ENCODE measurements at places on chromosomes 1 and 21.

GRCh38 chr1:205028390-205028789 is 14.6 kb upstream of the CNTN2 start:
- H3K27ac ChIP-seq, result no peak overlapping the region
- no peak overlapping the region for H3K4me3 ChIP-seq
- DNase-seq, result no peak
- peaks cover 9% of the 10 kb centered on the region for H3K27me3 ChIP-seq
- H3K36me3 ChIP-seq, result no peaks in the 10 kb centered on the region

GRCh38 chr1:230423261-230423660 is 2.9 kb downstream of the PGBD5 start:
- DNase-seq, result no peak
- peaks cover 12% of the 10 kb centered on the region for H3K4me1 ChIP-seq
- H3K27me3 ChIP-seq, result peaks cover 59% of the 10 kb centered on the region
- H3K27ac ChIP-seq, result no peak overlapping the region
- no peaks in the 10 kb centered on the region for H3K36me3 ChIP-seq
- H3K4me3 ChIP-seq, result no peak overlapping the region

GRCh38 chr1:56070601-56071000 is 508.8 kb downstream of the PLPP3 start:
- peaks cover 3% of the 10 kb centered on the region for H3K27me3 ChIP-seq
- H3K4me3 ChIP-seq, result no peak overlapping the region
- H3K4me1 ChIP-seq, result no peaks in the 10 kb centered on the region
- H3K27ac ChIP-seq, result no peak overlapping the region
- no peaks in the 10 kb centered on the region for H3K36me3 ChIP-seq

- H3K27me3 ChIP-seq, result no peaks in the 10 kb centered on the region
- peaks cover 7% of the 10 kb centered on the region for H3K4me1 ChIP-seq
- H3K4me3 ChIP-seq, result no peak overlapping the region
- no peak for DNase-seq
- H3K36me3 ChIP-seq, result peaks cover 20% of the 10 kb centered on the region
Observed at GRCh38 chr21:44765231-44766013, 36.2 kb downstream of the UBE2G2 start.

DNA sequence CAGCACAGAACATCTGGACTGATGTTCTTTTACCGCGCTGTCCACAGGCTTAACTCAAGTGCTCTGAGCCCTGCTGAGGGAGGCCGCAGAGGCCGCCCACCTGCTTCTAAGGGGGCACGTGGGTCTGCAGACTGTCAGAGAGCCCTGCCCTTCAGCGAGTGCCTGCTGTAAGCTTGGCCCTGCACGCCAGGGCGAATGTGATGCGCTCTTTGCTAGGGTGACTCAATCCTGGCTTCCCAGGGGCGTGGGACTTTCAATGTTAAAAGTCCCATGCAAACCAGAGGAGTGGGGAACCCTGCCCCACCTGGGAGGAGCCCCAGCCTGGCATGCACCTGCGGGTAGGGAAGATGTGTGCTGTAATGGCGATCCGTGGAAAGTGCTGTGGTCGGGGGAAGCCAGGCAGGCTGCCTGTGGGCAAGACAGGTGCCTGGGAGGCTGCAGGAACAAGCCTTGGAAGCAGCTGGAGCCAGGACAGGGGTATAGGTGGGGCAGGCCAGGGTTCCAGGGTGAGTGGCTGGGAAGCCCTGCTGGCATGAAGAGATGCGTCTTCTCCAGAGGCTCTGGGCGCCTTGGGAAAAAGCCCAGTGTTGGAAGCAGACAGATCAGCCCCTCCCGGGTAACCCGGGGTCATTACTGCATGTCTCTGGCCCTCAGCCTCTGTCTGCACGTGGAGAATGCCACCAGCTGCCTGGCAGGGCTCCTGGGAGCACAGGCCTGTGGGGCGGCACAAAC is 594 bp upstream of the PANK4 start:
- peaks cover 45% of the 10 kb centered on the region for H3K4me1 ChIP-seq
- peaks cover 12% of the 10 kb centered on the region for H3K36me3 ChIP-seq
- peak overlapping the region; percentile 46 for H3K4me3 ChIP-seq
- no peak for DNase-seq
- H3K27ac ChIP-seq, result peak overlapping the region; percentile 46

DNA sequence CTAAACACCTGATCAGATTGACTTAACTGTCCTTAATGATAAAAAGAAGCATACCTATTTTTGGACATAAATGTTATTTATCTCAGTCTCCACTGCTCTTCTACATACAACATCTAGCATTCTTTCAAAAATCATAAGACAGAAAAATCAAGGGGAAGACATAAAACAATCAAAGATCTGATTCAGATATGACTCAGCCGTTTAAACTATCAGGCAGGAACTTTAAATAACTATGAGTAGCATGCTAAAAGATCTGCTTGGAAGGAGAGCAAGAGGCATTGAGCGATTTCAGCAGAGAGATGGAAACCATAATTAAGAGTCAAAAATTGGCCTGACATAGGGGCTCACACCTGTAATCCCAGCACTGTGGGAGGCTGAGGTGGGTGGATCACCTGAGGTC is 27.2 kb upstream of the SLC22A15 start:
- H3K36me3 ChIP-seq, result no peaks in the 10 kb centered on the region
- DNase-seq, result no peak
- H3K27me3 ChIP-seq, result peaks cover 2% of the 10 kb centered on the region
- H3K4me1 ChIP-seq, result peaks cover 5% of the 10 kb centered on the region

- no peak overlapping the region for H3K27ac ChIP-seq
- H3K4me1 ChIP-seq, result peaks cover 42% of the 10 kb centered on the region
- H3K27me3 ChIP-seq, result no peaks in the 10 kb centered on the region
- DNase-seq, result no peak
Observed at GRCh38 chr1:111402083-111402482, 25.5 kb downstream of the OVGP1 start.

- H3K4me3 ChIP-seq, result no peak overlapping the region
- DNase-seq, result no peak
- H3K4me1 ChIP-seq, result peaks cover 10% of the 10 kb centered on the region
- peaks cover 41% of the 10 kb centered on the region for H3K27me3 ChIP-seq
- no peak overlapping the region for H3K27ac ChIP-seq
- H3K36me3 ChIP-seq, result no peaks in the 10 kb centered on the region
Observed at GRCh38 chr1:31415658-31416057, 2.6 kb downstream of the SERINC2 start.

Measured in activated B cell treated with CpG ODN at 0.5 μM for 24 hours (primary cell).